Osteoblast (primary cell): ENCODE measurements at places on chromosomes 7 and 10. TPM values are rescaled to one million over a fixed set of nuclear protein-coding genes. Genes with fewer than 3 reads are reported as not detected.

DNA sequence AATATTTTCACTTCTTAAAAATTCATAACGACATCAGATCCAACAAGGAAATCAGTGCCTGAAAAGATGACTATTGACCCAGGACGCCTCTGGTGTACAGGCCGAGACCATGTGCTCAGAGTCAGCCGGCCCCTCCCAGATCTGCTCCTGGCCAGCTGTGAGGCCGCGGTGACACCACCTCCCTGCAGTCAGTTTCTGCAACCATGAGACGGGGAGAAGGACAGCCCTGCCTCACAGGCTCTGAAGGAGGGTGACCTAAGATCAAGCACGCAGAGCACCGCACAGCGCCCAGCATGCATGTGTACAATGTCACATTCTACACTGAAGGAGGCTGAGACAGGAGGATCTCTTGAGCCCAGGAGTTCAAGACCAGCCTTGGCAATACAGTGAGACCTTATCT lies 2.6 kb upstream of the GPER1 start:
- peak; percentile 86 for DNase-seq

DNA sequence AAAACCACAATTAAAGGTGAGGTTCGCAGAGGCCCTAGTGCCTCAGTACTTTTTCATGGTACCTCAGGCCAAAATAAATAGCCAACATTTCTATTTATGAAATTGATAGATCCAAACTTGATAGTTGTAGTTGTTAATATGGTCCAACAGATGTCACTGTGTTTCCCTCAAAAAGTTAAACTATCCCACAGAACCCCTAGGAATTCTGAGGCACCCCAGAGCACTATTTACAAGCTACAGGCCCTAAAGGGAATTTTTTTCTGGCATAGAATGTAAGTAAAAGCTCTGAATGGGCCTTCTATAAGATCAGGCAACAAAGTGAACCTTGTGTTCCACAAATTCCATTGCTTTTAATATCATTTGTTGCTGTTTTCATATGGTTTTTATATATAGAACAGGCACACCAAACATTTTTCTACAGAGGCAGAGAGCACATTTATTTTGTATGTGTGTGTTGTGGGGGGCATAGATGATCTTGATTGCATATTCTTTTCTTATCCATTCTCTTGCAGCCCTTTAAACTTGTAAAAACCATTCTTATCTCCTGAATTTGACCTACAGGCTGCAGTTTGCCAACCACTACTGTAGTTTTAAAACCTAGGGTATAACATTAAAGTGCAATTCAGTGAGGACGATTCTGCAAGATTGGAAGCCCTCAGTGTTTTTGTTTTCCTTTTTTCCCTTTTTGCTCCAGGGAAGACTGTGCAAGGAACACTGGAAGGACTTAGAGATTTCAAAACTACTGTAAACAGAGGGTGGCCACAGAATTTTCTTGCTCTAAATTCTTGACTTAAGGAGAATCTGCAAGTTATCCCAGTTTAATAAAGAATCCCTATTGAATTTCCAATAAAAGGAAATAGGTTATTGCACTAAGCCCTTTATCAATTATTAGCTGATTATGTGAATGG lies 3.5 kb upstream of the ARL4A start:
- DNase-seq = peak; percentile 47

DNA sequence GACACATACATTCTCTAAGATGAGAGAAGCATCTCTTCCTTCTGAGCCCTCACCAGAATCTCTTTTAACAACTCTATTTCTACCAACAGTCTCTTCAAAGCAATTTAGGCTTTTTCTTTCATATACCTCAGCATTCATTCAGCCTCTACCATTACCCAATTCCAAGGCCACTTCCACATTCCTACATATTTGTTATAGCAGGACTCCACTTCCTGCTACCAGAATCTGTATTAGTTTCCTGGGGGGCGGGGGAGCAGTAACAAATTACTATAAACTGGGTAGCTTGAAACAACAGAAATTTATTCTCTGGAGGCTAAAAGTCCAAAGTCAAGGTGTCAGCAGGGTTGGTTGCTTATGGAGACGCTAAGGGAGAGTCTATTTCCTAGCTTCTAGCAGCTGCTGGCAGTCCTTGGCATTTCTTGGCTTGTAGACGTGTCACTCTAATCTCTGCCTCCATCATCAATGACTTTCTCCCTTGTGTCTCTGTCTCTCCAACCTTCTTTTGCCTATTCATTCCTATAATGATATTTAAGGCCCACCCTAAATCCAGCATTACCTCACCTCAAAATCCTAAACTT lies 7.4 kb downstream of the PRPS1L1 start:
- DNase-seq = peak; percentile 31

- DNase-seq = no peak
These were observed 320.7 kb downstream of the CAMK1D start for GRCh38 chr10:12670004-12670403.

GRCh38 chr10:131689954-131690757 lies 210.7 kb upstream of the PPP2R2D start:
- peak; percentile 74 for DNase-seq

DNA sequence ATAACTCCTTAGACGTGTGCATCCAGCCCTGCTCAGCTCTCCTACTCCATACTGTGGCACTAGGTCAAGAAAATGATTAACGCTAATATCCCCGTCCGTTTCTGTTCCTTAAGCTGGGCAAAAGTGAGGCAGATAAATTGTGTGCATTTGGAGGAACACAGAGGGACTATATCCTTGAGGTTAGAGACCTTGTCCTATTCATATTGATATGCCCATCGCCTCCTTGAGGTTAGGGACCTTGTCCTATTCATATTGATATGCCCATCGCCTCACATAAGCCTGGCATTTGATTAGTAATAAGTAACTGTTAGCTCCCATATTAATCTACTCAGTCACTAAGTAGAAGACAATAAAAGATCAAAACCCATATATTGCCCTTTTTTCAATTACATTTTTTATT lies 12.9 kb upstream of the TAX1BP1 start:
- DNase-seq = no peak

GRCh38 chr7:152176797-152177196 lies 151.3 kb downstream of the GALNT11 start:
- DNase-seq = peak; percentile 3

- no peak for DNase-seq
These were observed 38.1 kb upstream of the HBP1 start for GRCh38 chr7:107130487-107131220.

DNA sequence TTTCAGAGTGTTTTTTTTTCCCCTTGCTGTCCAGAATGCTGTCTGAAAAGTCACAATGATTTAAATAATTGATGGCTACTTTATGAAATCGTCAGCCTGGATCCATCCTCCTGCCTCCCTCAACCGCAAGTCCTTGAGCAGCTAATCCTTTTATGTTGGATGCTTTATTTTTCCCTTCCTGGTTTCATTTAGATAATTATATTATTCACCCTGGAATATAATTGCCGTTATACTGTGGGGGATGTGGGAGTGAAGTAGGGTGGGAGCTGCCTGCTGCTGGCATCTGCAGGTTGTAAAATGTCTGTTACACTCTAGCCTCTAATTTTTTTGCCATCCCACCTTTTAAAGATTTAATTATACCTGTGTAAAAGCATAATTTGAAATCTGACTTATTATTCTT lies 290.5 kb upstream of the LRGUK start:
- no peak for DNase-seq

DNA sequence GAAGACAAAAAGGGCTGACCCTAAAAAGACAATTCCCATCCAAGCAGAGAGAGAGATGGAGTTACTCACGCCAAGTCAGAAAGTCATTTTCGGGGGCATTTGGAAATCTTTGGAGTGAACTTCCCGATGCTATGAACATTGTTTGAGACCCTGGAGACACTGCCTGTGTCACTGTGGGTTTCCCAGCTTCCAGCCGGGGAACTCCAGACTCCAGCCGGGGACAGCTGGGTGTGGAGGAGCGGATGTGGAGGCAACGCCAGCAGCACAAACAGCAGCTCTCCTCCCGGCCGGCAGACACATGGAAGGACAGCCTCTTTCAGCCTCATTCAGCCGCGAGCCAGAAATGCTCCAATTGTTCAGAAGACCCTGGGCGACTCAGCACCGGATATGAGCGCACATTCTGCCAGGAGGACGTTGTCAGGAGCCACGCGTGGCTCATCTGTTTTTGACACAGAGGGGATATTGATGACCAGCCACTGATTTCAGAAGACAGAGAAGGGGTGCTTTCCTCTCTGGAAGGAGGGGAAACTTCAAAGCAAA lies 97.6 kb downstream of the PRPF18 start:
- DNase-seq = peak; percentile 84

GRCh38 chr10:74373059-74373458 lies 222.0 kb downstream of the ADK start:
- DNase-seq = no peak

- DNase-seq = no peak
These were observed 60.2 kb downstream of the STK17A start for GRCh38 chr7:43642897-43643630.

DNA sequence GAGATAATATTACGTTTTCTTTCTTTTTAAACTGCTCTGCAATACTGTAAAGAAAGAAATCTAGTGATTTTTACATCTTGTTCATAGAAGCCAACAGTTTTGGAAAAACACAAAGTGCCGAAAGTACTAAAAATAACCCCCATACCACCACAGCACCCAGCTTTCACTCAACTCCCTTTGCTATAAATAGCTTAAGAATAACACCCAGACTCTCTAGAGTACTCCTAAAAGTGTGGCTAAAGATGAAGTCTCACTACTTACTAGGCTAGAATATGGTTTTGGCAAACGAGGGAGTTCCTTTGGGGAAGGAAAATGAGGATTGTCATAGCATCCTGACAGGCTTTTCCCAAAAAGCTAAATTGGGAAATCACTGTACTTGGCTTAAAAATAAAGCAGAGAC lies 151.8 kb upstream of the ANK3 start:
- no peak for DNase-seq

GRCh38 chr10:79093658-79094411 lies 25.1 kb downstream of the ZMIZ1 start:
- no peak for DNase-seq

DNA sequence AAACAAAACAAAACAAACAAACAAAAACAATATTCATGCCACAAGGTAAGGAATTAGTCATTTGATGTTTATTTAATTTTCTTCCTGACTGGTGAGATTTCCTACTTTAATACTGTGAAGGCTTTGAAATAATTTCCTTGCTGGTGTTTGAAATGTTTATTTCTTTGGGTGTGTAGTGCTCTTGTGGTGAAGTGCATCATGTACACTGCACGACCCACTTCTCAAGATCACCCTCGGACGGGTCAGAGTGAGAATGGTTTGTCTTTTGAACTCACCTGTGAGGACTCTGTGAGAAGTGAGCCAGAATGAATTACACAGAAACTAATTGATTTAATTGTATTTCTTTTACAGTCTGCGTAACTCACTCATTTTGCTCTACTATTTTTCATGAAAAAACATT lies 1211.5 kb downstream of the SORCS1 start:
- no peak for DNase-seq

DNA sequence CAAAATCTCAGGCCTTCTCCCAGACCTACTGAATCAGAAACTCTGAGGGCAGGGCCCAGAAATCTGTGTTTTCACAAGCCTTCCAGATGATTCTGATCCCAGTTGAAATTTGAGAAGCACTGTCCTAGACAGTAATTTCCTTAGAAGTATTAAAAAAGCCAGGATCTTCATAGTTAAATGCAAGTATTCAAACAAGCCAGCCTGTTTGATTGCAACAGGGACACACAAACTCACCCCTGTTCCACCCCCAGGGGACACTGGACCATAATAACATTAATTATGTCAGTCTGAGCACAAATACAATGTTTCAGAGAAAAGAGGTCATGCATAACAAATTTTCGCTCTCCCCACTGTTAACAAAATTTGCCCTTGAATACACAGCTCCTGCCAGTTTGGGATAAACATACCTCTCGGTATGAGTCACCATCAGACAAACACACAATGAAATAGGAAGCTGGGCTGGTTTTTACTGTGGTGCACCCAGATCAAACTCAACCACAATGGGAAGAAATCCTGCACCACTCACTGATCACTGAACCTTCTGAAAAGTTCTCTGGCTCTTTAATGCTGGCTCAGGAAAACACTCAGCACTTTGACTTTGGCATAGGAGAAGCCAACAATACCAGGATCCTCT lies 34.3 kb downstream of the ABLIM1 start:
- peak; percentile 82 for DNase-seq

GRCh38 chr10:84766923-84767322 lies 438.5 kb downstream of the CCSER2 start:
- no peak for DNase-seq

- DNase-seq = no peak
These were observed 13.9 kb upstream of the ABCC2 start for GRCh38 chr10:99768556-99768955.

GRCh38 chr10:14084875-14085274 lies 245.8 kb downstream of the FRMD4A start:
- no peak for DNase-seq

- DNase-seq = no peak
These were observed 280.2 kb downstream of the GRM8 start for GRCh38 chr7:126972571-126972970.

- DNase-seq = no peak
These were observed 30.2 kb upstream of the ARHGAP22 start for GRCh38 chr10:48634984-48635557.

- DNase-seq = no peak
These were observed 501.6 kb downstream of the GRID1 start for GRCh38 chr10:85864868-85865526.

GRCh38 chr10:78744491-78745090 lies 324.2 kb upstream of the ZMIZ1 start:
- DNase-seq = no peak

GRCh38 chr7:129008645-129009414 lies 46.1 kb downstream of the TNPO3 start:
- DNase-seq = no peak

- no peak for DNase-seq
These were observed 137.6 kb downstream of the RAMP3 start for GRCh38 chr7:45295222-45295621.

- DNase-seq = peak; percentile 84
These were observed 175.1 kb downstream of the COBL start for GRCh38 chr7:51141451-51142003.

The IGFBP3 gene
- 2,046 and 2,181 TPM in 2 replicates for total RNA-seq

The EPHA1 gene
- not detected in 2 replicates for total RNA-seq

The TMEM236 gene
- total RNA-seq = under 0.01 TPM in 2 replicates

The FAM237B gene
- total RNA-seq = not detected in 2 replicates

The CABCOCO1 gene
- 2.2 and 3.5 TPM in 2 replicates for total RNA-seq

The PRSS58 gene
- not detected in 2 replicates for total RNA-seq

The GDI2 gene
- total RNA-seq = 684 and 730 TPM in 2 replicates

The DYDC2 gene
- total RNA-seq = not detected in 2 replicates

The LOXL4 gene
- total RNA-seq = 28.6 and 36.6 TPM in 2 replicates

The CYP3A7 gene
- not detected in 2 replicates for total RNA-seq
